Activated effector memory CD4-positive, alpha-beta T cell treated with Interleukin-2 at 50 U/mL for 16 hours (primary cell): ENCODE measurements at places on chromosomes 1 and 21.

DNA sequence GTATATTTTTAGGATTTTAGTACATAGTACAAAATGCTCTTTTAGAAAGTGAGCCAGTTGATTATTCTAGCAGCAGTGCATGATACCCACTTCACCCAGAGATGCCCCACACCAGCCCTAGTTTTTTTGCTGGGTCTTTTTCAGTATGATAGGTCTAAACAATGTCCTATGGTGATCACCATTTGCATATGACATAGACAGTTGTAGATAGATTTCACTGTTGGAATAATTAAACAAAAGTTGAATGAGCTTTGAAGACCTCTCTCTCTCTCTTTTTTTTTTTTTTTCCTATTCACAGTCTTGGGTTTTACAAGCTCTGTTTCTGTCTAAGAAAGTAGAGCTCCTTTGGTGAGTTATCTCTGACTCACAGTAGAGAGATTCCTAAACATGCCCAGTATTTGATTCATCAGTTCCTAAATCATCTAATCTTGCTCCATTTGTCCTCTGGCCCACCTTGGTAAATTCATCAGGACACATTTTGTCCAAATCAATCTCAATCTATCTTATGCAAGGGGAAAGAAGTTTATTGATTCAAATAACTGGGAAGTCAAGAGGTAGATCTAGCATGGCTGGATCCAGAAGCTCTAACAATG, 44.7 kb upstream of the VAV3 start:
- no peak for DNase-seq

GRCh38 chr1:169768161-169768560, 26.5 kb downstream of the METTL18 start:
- DNase-seq: no peak

GRCh38 chr1:29825274-29825940, 589.1 kb downstream of the PTPRU start:
- no peak for DNase-seq

DNA sequence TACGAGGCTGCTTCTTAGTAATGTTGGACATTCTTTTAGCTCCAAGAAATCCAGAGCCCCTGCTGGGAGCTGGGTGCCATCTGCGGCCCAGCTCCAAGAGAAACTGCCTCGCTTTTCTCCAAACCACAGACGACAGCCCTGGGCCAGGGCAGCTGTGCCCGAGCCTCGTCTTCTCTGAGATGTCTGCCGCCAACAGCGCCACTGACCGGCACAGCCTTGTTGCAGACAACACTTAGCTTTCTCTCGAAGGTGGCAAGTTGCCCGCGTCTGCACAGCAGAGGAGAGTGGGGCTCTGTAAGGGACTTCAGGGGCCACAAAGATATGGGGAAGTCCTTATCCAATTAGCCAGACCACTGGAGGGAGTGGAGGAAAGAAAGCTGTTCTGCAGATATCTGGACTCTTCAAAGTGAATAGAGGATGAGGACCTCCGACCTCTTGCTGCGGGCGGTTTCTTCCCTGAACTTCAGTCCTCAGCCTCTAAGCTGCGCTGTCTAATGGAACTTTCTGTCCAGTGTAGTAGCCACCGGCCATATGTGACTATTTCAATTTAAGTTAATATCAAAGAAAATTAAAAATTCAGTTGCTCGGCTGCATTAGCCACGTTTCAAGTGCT, 63.9 kb upstream of the DISP3 start:
- DNase-seq: no peak

- DNase-seq: no peak
Measured at GRCh38 chr1:212477680-212478466, 45.2 kb downstream of the NENF start.

DNA sequence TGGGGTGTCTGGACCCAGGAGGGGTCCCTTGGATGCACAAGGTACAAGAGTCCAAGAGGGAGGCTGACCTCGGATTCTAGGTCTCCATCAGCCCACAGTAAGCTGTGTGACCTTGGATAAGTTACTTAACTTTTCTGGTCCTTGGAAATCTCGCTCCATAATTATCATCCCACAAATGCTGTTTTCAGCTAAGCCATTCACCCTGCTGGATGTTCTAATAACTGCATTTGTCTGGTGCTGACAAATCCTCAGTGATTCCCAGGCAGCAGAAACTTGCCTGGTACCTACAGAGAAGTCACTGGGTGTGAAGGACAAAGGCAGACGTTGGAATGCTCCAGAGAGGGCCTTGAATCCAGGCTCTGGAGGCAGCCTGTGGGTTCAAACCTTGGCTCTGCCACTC, 89.7 kb downstream of the IGSF21 start:
- DNase-seq: no peak

GRCh38 chr1:21034725-21035628, 141.7 kb downstream of the EIF4G3 start:
- DNase-seq: no peak

- no peak for DNase-seq
Measured at GRCh38 chr1:6278263-6278662, 17.4 kb upstream of the GPR153 start.

- DNase-seq: no peak
Measured at GRCh38 chr21:42228709-42229220, 9.8 kb downstream of the ABCG1 start.

DNA sequence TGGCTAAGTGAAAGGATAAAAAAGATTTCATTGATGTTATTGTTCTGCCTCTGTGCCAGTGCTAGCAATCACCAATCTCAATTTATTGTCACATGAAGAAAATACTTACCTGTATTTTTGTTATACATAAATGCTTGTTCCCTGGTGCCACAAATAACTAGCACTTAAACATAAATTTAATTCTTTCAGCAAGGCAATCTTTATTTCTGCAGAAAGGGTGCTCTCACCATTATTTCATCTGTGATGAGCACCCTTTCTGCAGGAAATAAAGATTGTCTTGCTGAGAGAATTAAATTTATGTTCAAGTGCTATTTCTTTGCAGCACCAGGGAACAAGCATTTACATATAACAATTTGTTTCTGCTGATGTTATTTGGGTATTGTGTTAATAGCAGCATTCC, 87.2 kb downstream of the DIRAS3 start:
- DNase-seq: no peak

- DNase-seq: no peak
Measured at GRCh38 chr1:35564884-35565741, 7.5 kb downstream of the NCDN start.

DNA sequence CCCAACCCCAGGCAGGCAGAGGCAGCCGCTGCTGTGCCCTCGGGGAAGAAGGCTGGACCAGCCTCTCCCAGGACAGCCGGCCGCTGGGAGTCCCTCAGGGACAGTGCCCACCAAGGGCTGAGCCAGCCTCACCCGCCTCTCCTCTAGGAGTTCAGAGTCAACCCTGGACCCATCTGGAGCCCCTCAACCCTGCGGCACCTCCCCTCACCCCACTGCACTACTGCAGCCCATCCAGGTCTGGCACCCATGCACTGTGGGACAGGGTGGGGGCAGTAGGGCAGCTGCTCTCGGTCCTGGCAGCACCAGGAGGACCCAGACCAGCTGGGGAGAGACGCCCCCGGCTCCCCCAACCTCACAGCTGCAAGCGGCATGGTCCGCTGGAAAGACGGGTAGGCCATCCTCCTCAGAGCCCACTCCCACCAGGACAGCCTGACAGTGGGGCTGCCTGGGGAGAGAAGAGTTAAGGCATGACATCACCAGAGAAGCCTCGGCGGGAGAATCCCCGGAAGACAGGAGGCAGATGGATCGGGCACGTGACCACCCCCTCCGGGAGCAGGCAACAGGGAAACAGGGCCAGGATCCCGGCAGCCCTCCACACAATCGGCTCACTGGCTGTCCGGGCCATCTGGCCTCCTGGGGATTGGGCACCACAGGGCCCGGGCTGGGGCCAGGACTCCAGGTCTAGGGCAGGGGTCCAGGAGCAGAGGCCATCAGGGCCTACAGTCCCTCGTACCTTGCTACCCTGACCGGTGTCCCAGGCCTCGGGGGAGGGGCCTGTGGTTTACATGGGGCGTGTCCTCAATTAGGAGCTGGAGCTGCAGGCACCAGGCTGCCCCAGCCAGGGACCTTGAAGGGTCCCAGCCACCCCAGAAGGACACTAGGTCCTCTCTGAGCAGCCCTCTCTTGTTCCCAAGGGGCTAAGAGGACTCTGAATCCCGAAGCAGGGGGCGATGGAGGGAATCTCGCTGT, 3.1 kb downstream of the ACAP3 start:
- DNase-seq: no peak

DNA sequence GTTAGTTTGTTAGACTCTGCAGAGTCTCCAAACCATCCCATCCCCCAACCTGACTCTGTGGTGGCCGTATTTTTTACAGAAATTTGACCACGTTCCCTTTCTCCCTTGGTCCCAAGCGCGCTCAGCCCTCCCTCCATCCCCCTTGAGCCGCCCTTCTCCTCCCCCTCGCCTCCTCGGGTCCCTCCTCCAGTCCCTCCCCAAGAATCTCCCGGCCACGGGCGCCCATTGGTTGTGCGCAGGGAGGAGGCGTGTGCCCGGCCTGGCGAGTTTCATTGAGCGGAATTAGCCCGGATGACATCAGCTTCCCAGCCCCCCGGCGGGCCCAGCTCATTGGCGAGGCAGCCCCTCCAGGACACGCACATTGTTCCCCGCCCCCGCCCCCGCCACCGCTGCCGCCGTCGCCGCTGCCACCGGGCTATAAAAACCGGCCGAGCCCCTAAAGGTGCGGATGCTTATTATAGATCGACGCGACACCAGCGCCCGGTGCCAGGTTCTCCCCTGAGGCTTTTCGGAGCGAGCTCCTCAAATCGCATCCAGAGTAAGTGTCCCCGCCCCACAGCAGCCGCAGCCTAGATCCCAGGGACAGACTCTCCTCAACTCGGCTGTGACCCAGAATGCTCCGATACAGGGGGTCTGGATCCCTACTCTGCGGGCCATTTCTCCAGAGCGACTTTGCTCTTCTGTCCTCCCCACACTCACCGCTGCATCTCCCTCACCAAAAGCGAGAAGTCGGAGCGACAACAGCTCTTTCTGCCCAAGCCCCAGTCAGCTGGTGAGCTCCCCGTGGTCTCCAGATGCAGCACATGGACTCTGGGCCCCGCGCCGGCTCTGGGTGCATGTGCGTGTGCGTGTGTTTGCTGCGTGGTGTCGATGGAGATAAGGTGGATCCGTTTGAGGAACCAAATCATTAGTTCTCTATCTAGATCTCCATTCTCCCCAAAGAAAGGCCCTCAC, at the start of gene OLIG2:
Gene OLIG2 (plus strand): TSS at position 447 of the 954 bp plus-strand sequence. CDS start 928 bp downstream, outside the sequence.
- DNase-seq: no peak

DNA sequence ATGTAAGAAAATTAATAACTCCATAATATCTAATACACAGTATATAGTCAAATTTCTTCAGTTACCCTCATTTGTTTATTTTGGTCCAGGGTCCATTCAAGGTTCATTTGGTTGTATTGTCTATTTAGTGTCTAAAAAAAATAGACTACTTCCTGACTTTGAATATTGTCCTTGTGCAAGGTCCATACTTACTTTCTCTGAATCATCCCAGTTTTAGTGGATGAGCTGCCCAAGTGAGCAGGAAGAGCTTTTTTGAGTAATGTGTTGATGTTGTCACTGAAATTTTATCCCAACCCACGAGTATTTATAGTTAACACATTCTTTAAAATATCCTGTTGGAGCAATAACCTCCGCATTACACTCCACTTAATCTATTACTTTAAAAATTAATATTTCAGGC, 45.6 kb upstream of the FASLG start:
- no peak for DNase-seq

DNA sequence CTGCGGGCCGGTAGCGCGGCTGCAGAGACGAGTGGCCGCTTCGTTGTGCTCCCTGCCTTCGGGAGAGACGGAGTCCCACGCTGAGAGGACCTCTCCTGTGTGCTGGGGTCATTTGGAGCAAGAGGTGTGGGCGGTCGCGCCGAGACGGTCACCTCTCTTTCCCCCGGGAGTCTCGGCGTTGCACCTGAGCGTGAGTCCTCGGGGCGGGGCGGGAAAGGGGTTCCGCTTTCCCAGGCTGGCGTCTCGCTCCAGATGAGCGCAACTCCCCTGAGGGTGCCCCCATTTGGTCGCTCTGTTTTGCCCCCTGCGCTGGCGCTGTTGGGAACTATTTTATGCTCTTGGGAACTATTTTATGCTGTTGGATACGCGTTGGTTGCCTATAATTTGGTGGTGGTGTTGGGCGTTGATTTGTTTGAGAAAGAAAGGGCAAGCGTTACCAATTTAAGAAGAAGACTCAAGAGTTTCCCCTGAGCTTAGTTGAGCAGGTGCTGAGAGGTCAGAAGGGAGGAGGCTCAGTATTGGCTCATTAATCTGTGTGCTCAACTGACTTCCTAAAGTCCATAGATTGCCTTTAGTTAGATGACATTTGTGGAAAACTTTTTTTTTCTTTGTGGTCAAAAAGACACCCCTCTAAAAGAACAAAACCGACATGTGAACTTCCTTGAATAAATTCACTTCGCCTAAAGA, 683 bp downstream of the LRRC8B start:
- DNase-seq: peak; percentile 16

DNA sequence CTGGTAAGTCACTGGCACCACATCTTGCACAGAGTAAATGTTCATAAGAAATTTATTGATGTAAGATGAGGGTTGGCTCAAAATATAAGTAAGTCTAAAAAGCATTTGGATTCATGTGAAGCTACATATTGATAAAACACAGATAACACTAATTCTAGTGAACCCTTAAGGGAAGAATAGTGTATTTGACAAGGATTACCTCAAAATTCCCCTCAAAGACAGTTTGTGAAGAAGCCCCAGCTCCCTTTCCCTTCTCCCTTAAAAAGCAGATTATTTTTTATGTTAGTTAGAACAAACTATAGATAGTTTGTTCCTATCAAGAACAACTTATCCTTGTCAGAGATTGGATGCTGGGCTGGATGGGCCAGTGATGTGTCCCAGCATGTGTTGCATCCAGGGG, 10.7 kb downstream of the FGGY start:
- DNase-seq: no peak

GRCh38 chr1:221849897-221850296, 108.0 kb upstream of the DUSP10 start:
- DNase-seq: no peak

- DNase-seq: no peak
Measured at GRCh38 chr21:45447821-45448220, 42.9 kb downstream of the COL18A1 start.

GRCh38 chr1:154859786-154860155, 10.3 kb downstream of the KCNN3 start:
- no peak for DNase-seq

DNA sequence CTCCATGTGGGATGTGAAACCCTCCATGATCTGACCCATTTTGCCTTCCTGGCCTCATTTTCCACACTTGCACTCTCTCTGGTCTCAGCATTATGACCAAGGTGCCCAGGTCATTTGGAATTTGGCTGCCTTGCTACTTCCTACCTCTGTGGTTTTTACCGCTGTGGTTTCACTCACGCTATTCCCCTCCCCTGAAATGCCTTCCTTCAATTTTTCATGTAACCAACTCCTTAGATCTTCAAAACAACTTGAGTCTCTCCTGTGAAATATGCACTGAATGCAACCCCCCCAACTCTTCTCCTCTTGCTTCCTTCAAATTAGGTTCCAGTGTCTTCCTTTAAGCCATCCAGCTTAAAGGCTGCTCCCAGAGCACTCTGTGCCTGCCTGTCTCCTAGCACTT, 50.1 kb downstream of the PHC2 start:
- DNase-seq: no peak

DNA sequence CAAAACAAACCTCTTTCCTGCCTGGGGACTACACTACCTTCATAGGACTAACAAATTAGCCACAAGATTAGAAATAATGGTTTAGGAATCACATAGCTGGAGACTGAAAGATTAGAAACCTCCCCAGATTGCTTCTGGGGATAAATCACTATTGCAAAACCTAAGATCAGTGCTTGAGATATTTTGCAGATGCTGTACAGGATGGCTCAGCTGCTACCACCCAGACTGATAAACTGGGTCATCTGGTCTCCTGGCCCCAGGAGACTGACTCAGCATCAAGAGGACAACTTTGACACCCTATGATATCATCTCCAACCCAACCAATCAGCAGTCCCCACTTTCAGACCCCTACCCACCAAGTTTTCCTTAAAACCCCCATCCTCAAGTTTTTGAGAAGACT, 137.0 kb downstream of the LRRC53 start:
- no peak for DNase-seq
